ENCODE measurements at places on chromosomes 3 and 15.
A peak's percentile ranks its signal among the peaks of the same experiment; 100 is the strongest.

DNA sequence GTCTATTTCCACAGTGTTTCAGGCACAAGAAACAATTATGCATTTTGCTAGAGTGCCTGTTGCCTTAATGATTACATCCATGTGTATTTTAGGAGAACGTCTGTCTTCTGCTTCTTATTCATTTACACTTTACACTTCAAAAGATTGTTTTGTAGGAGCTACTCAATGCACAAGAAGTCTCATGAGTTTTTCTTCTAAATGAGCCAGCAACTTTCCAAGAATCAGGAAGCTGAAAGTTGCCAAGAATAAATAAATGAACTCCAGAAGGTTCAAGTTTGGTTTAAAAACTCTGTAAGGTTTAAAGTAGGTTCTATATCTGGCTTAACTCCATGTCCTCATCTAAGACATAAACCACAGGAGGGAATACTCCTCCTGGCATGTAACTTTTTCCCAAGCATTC, 103.8 kb upstream of the ADPGK start:
- DNase-seq: no peak

GRCh38 chr3:184486614-184487013, 75.0 kb upstream of the EPHB3 start:
- no peak for DNase-seq

DNA sequence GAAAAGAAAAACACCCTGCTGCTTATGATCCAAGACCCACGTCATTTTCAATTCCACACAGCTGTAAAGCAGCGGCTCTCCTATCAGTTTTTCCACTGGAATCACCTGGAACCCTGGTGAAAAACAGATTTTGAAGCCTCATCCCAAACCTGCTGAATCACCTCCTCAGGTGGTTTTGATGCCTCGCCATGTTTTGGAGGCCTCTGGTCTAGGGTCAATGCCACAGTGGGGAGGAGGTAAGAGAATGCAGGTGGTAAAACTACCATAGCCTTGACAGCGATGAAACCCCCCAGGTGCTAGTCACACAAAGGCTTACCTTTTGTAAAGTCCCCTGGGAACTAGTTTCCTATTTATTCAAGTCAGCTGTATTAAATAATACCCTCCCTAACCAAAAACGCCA, 24.8 kb downstream of the MYO1E start:
- no peak for DNase-seq

- no peak for DNase-seq
Observed at GRCh38 chr3:79175870-79176269, 591.9 kb downstream of the ROBO1 start.

- DNase-seq: no peak
Observed at GRCh38 chr3:178584722-178585380, 48.6 kb downstream of the KCNMB2 start.

DNA sequence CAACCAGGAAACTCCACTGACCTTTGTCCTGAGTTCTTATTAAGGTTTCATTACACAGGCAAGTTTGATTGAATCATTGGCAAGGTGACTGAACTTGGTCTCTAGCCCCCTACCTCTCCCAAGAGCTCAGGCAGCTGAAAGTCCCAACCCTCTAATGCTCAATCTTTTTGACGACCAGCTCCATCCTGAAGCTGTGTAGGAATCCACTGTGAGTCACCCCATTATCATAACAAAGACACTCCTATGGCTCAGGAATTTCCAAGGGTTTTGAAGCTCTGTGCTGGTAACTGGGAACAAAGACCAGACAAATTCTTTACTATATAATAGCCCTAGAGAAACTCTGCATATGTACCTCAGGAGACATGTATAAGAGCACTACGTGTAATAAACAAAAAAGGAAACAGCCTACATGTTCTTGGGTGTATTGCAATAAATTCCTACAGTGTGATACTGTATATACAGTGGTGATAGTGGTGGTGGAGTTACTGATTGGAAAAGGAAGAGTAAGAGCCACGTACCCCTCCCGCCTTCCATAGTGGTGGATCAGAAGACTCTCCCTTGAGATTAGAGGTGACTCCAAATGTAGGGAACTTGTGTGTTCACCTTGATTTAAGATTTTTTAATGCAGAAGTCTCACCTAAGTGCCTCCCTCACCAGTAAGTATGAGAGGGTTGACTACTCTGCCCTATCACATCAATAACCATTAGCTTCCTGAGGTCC, 116.6 kb downstream of the ST8SIA2 start:
- DNase-seq: no peak

GRCh38 chr3:171606151-171606751, 146.0 kb upstream of the TNIK start:
- no peak for DNase-seq

DNA sequence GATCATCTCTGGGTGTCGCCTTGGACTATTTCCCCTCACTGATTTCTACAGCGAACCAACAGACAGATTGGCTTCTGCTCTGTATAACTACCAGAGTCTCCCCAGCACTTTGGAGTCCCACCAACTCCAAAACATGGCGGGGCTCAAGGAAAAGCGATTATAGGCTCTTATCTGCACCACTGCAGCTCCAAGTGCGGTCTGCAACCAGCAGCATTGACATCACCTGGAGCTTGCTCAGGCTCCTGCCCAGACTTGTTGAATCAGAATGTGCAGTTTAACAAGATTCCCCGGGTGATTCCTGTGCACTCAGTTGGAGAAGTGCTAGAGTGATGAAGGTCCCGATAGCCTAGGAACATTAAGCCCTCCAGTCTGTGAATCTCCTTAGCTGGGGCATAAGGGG, 9.0 kb downstream of the CCK start:
- DNase-seq: no peak

GRCh38 chr3:151903501-151903991, 30.1 kb downstream of the SUCNR1 start:
- DNase-seq: peak; percentile 49

- no peak for DNase-seq
Observed at GRCh38 chr3:129992781-129993180, 18.3 kb downstream of the TRH start.

- DNase-seq: no peak
Observed at GRCh38 chr3:3468596-3468995, 289.1 kb upstream of the CRBN start.

- DNase-seq: no peak
Observed at GRCh38 chr15:45869034-45869668, 234.3 kb downstream of the SQOR start.

DNA sequence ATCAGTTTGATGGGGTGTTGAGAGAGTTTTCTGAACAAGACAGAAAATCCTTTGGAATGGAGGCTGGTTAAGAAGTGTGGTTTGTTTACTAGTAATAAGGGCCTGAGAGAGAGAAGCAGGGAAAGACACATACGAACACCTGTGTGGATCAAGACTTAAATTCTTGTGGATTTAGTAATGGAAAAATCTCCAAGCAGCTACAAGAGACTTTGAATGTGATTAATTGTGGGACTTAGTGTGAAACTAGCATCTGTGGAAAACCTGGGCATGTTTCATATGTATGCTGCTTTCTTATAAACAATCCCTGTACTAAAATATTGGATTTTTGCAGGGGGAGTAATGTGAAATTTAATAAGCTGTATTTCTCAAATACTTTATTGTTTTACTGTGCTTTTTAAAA, 399.1 kb downstream of the SI start:
- DNase-seq: no peak

DNA sequence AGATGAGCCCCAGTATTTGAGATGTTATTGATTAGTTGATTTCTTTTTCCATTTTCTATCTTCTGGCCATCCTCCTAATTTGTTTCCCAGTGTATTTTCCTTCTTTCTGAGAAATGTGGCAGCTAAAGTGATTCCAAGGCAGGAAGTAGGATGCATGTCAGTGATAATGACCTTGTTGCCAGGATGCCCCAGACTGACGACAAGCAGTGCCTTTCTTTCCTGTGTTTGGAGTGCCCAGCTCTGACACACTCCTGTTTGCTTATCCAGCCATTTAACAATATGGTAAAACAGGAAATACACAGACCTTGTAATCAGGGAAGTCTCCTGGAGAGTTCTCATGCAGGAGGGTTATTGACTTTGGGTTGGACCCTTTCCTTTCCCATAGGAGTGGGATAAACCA, 20.4 kb downstream of the TMOD2 start:
- DNase-seq: no peak

DNA sequence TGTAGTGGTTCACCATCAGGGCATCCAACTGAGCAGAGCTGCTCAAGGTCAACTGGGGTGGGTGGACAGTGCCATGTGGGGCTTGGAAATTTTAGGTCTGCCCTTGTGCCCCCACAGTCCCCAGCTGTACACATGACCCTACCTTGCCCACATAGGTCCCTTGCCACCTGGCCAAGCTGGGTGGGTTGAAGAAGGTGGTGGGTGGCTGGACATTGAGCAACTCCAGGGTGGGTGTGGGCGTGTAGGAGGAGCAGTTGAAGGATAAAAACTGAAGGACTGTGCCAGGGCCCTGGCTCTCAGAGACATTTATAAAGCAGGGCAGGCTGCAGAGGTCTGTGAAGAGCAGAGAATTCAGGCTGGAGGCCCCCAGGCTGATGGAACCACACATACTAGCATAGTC, 568 bp downstream of the CDHR4 start:
- no peak for DNase-seq

DNA sequence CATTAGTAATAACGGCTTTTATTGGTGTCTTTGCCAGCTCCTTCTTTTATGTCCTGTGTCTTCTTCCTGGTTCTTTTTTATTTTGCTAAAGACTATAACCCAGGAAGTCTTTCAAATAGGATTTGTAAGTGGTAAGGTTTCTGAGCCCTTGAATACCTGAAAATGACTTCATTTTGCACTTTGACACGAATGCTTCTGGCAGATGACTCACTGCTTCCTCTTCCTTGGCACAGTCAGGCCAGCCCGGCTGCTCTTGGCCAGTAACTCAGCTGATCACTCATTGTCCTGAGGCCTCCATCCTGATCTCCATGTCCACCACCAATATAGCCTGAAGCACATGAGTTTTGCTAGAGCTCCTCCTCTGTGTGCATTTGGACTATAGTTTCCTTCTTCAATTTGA, 48.7 kb upstream of the NR2E3 start:
- no peak for DNase-seq

- no peak for DNase-seq
Observed at GRCh38 chr15:87689716-87690115, 566.8 kb downstream of the NTRK3 start.

- DNase-seq: peak; percentile 34
Observed at GRCh38 chr3:46501702-46502101, 3.9 kb downstream of the RTP3 start.

DNA sequence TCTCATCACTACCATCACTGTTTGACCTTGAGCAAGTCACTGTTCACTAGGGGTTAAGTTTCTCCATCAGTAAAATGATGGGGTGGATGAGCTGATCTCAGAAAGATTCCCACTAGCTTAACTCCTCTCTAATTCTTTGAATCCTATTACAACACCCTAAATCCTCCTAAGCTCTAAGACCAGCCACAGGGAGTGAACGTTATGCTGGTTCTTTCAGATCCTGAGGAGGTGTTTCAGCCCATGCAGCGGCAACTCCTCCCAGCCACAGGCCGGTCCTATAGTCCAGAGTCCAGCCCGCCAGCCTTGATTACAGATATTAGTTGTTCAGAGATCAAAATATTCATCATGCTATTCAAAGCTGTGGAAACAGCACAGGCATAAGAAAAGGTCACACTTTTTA, 15.1 kb downstream of the MB21D2 start:
- DNase-seq: no peak

GRCh38 chr3:161977063-161977462, 480.5 kb downstream of the OTOL1 start:
- DNase-seq: peak; percentile 14

DNA sequence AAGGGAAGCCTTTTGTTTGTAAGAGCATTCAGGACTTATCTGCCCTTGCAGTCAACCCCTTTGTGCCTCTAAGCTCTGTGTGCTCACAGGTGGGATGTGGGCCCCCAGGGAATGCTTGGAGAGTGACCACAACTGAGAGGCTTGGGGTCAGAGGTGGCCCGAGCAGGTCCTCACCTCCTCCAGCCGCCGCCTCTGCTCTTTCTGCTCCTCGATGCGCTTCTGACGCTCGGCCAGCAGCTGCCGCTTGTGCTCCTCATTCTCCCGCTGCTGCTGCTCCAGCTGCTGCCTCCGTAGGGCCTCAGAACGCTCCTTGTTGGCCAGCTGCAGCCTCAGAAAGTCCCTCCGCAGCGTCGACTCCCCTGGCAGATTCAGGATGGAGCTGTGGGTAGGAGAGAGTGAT, 130.8 kb upstream of the SLC2A2 start:
- DNase-seq: no peak

GRCh38 chr3:120281261-120281660, 3.8 kb downstream of the GPR156 start:
- no peak for DNase-seq

GRCh38 chr3:12484983-12485327, 675 bp downstream of the TSEN2 start:
- DNase-seq: no peak

DNA sequence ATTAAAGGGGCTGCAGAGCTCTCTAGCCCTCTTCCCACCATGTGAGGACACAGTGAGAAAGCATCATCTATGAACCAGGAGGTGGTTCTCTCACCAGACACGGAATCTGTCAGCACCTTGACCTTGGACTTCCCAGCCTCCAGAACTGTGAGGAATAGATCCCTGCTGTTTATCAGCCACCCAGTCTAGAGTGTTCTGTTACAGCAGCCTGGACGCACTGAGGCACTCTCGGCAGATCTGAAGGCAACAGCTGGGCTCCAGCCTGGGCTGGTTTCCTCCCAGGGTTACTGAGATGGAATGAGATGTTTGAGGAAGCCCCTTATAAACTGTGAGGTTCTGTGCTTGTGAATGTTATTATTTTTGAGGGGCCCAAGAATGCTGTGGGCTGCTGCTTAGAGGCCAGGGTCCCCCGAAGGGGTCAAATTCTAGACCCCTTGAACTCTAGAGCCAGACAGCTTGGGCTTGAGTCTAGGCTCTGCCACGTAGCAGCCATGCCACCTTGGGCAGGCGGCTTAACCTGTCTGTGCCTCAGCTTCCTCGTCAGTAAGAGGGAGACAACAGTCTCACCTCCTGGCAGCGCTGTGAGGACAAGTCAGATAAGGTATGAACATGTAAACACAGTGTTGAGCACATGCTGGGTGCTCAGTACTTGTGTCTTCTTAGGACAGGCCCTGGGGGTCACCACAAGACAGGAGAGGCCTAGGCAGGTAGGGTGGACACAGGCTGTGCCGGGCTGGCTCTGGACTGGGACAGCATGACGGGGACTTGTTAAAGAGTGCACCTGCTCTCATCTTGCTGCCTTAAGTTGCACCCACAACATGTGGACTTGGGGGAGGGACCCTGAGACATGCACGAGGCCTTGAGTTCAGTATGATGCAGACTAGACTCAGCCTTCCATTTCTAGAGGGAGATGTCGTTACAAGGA, 49.2 kb downstream of the MGLL start:
- DNase-seq: no peak

GRCh38 chr3:64410226-64410625, 185.0 kb upstream of the PRICKLE2 start:
- DNase-seq: no peak

- no peak for DNase-seq
Observed at GRCh38 chr15:69114331-69114928, 46.0 kb upstream of the GLCE start.

Data from AG09319 (cell line).